ENCODE measurements at places on chromosomes 7 and 10.
A peak's percentile ranks its signal among the peaks of the same experiment; 100 is the strongest.

DNA sequence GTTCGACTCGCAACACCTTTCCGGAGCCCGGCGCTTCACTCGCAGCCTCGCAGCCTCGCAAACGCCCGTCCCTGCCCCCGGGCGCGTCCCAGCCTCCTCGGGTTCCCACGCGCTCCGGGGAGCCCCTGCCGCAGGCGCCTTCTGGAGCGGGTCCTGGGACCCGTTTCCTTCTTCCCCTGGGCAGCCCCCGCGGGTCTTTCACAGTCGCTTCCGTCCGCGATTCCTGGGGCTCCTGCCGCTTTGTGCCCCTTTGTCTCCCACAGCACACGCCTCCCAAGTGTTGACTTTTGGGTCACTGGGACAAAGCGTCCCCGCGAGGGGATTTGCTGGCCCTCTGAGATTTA is 140.7 kb downstream of the DYNC2I1 start:
- no peak for DNase-seq

DNA sequence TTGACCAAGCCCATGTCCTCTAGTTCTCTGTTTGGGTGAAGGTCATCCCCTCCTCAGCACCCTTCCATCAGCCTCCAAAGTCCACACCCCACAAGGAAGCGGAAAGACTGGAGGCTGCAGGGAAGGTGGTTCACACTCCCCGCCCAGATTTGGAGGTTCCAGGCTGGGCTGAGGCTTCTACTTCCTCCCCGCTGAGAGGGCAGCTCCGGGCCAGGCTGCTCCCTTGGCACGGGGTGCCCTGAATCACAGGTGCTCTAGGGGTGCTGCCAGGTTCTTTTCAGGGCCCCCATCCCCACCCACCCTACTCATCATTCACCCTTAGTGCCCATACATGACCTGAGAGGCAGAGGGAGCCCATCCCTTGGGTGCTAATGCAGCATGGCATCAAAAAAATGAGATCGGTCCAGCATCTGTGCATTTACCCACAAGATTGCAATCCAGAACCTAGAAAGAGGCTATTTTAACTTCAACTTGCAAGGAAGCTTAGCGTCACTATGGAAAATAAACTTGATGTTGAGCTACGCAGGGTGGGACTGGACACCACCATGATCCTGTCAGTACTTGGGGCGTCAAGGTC is 47.3 kb upstream of the ZMIZ1 start:
- DNase-seq, result peak; percentile 46

GRCh38 chr10:27714349-27714748 is 31.3 kb downstream of the MKX start:
- DNase-seq, result no peak

GRCh38 chr7:96538632-96539031 is 171.0 kb downstream of the SEM1 start:
- DNase-seq, result no peak

DNA sequence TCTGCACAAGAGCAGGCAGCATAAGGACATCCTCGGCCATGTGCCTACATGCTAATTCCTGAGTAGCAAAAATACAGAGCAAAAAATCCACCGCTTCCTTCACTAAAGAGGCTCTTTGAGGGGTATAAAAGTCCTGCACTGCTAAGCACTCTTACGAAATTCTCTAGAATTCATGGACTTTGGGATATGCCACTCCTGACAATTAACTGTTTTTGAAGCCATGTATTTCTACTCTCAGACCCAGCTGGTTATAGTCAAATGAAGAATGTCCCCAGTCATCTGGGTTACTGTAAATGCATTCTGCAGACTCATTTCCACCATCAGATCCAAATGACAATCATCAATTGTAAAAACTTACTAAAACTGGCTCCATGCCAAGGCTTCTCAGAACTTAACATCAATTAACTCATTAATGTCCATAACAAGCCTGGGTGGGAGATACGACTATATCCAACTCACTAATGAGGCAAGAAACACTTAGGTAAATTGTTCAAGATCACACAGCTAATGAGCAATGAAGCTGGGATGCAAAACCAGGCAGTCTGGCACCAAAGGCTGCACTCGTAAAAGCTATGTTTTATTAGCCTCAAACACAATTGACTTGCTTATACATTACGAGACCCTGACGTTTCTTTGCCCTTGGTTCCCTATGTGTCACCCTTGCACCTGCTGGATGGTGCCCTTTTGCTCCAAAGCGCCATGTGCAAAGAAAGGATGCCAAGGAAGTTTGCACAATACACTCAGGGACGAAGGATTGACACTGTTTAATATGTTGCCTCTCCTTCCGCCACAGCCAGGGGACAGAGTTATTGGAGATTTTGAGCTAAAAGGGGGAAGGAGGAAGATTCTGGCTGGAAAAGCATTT is 250.4 kb downstream of the ELMO1 start:
- no peak for DNase-seq

DNA sequence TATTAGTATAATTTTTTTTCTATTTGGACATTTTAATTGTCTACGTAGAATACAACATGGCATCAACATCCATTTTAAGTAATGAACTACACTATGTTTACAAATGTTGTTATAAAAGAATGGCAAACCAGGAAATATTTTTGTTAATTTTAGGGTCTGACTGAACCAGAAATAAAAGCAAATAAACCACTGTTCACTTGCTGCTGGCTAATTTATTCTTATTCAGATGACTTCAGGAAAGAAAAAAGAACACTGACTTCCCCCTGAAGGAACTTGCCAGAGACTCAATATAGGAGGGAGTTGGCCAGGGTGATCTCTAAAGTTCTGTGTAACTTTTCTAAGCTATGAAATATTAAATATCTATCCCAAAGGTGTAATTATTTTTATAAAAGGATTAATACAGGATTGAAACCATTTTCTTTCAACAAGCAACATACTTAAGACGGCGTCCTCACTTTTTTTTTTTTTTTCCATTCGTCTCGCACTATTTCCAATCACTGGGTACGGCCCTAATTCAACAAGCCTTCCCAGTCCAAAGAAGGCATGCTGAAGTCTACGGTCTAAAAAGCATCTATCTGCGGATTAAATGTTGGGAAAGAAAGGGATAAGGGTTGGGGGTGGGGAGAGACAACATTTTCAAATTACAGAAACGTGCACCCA is 1.2 kb downstream of the USP6NL start:
- no peak for DNase-seq

DNA sequence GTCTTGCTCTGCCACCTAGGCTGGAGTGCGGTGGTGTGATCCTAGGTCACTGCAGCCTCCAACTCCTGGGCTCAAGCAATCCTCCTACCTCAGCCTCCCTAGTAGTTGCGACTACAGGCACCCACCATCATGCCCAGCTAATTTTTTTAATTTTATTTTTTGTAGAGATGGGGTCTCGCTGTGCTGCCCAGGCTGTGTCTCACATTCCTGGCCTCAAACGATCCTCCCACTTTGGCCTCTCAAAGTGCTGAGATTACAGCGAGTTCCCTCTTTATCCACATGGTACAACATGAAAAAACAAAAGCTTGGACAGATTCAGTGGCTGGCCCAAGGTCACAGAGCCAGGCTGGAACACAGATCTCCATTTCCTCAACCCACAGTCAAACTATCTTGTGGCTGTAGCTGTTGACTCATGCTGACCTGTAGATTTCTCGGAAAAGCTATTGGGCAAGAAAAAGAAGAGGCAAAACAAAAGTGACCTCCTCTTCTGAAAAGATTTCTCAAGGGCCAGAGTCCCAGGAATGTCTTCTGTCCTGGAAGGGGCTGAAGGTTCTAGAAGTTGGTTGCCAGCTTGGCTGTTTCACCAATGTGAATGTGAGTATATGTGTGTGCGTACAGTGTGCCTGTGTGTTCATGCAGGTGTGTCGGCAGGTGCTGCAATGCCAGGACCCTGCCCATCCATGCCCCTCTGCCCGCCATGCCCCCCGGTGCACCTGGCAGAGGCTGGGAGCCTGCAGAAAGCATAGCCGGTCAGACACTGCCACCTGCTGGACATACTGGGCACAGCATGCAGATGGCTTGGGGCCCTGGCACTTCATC is 28.4 kb downstream of the TMEM130 start:
- peak; percentile 74 for DNase-seq

DNA sequence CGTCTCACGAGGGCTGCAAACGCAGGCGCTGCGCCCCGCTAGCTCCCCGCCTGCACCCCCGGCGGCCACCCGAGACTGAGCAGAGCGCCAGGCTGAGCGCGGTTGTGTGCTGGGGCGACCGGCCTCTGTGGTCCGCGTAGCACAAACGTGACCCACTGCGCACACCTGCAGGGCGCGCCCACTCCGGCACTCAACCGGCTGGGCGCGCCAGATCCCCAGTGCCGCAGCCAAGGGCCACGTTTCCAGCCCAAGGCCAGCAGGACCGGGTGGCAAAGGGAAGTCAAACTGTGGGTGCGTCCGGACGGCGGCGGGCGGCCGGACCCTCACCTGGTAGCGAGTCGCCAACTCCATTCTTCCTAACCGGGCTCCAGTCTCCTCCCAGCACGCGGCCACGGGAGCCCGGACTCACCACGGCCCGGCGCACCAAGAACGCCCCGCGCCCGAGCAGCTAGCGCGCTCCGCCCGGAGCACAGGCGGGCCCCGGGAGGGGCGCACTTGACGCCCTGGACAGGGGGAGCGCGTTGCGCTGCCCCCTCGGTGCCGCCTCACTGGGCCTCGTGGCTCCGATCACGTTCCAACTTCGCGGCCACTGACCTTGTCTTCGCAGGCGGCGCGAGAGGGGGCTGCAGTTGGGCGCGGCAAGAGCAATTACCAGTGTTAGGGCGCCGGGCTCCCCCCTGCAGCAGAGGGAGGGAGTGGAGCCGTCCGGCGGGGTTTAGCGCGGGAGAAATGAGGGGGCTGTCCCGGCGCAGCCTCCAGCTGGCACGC is at the start of gene CDCA7L:
TSS of gene CDCA7L (minus strand) at position 446 of the 768 bp plus-strand sequence. CDS start at position 351, 95 bp downstream.
- DNase-seq, result peak; percentile 87

- no peak for DNase-seq
Observed at GRCh38 chr7:119919986-119920385, 353.0 kb upstream of the KCND2 start.

DNA sequence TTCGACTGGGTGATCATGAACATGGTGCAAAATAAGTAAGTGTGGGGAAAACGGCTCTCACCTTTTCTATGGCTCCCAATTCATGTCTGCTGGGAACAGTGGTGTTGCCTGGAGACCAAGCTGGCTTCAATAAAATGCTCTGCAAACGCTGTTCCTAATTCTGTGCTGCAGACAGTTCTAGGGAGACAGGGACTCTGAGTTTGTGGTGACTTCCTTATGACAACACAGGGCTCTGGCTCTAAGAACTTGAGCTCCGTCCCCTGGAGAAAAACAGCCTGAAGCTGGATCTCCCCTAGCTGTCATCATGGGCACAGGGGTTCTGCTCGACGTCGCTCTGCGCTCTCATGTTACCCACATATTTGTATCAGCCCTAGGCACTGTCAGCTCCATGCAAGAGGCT is 61.0 kb upstream of the INSYN2A start:
- no peak for DNase-seq

DNA sequence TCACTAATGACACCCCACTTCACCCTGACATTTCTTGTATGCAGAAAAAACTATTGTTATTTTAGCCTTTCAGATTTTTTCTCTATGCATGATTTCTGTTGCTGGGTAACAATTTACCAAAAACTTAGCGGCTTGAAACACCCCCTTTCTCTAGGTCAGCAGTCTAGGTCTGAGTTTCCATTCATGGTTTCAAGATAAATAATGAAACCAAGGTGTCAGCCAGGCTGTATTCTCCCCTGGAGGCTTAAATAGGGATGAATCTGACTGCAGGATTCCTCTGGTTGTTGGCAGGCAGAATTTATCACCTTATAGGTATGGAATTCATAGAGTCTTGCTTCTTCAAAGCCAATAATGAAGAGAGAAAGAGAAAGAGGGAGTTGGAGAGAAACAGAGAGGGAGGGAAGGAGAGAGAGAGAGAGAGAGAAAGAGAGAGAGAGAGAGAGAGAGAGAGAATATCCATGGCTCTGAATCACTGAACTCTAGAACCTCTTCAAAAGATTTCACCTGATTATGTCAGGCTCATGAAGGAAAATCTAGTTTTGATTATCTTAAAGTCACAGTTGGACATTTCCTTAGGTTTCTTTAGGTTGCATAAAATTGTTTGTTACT is 1224.6 kb upstream of the LRRTM3 start:
- DNase-seq, result no peak

DNA sequence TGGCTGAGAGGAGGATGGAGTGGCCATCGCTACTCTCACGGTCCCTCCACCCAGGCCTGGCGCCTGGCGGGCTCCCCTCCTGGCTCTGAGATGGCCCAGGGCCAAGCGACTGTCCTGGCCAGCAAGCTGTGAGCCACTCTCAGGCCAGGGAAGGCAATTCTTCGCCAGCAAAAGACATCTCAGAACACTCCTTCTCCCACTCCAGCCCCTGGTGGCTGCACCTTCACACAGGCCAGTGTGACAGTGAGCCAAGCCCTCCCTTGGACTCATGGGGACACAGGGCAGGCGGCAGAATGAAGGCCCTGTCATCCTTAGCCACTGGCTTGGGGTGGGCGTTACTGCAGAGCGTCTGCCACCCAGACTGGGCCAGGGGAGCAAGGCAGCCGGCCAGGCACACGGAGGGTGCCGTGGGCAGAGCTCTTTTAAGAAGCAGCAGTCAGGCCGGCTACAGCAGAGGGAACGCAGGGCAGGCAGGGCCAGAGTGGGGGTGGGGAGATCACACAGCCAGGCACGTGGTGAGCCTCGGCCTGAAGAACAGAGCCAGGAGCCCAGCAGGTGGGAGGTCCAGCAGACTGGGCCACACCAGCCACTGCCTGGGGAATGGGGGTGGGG is 14.4 kb downstream of the STK32C start:
- DNase-seq, result peak; percentile 76

DNA sequence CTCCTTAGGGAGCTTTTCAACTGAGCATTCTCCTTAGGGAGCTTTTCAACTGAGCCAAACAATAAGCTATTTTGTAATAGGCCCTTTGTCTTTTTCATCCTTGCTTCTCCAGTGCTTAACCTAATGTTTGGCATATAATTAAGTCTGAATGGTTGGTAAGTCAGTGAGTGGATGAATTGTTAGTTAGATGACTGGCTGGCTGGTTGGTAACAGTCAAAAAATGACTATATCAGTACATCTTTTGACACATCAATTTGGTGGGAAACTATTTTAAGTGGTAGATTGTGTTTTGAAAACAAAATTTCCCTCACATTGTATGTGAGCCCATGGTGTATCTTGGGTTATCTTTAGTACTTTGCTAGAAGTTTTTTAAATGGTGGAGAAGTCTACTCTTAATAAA is 16.4 kb downstream of the ING3 start:
- DNase-seq, result no peak

DNA sequence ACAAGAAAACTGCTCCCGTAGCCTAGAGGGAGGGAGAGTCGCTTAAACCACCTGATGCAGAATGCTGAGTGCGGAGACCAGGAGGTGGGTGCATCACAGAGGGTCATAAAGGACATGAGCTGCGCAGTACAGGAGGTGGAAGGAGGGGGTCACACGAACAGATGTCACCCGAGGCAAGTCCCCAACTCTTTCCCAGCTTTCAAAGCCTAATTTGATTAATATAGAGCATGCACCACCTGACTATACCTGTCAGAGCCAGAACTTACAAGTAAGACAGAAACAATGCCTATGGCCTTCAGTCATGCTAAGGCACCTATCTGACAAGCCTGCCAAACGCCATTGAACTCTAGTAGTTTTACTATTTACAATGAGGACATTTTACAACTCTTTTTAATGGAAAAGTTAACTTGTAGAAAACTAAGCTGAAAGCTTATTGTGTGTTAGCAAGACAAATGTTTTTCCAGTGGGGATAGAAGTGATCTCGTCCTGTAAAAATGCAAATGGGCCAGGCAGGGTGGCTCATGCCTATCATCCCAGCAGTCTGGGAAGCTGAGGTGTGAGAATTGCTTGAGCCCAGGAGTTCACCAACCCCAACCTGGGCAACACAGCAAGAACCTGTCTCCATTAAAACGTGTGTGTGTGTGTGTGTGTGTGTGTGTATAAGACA is 1.1 kb upstream of the VOPP1 start:
- no peak for DNase-seq

GRCh38 chr7:5428478-5429252 is 5.0 kb upstream of the TNRC18 start:
- peak; percentile 95 for DNase-seq
